ENCODE measurements at places on chromosomes 12 and 14.
A peak's percentile ranks its signal among the peaks of the same experiment; 100 is the strongest.

DNA sequence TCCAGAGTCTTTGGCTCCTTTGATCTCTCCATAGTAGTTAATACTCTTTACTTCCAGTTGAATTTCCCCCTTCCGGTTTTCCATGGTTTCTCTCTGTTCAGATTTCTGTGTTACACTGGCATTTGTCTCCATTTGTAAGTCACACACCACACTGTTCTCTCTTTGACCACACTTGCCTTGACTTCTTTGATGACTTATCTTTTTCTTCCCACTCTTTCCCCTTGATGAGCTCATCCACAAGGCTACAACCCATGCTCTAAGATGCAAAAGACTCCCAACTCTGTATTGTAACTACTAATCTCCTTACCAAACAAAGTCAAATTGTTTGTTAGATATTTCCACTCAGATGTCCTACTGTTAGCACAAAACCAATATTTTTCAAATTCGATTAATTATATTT, 242.7 kb upstream of the E2F7 start:
- no peaks in the 10 kb centered on the region for H3K4me1 ChIP-seq
- no peak overlapping the region for H3K27ac ChIP-seq
- H3K27me3 ChIP-seq = no peaks in the 10 kb centered on the region
- DNase-seq = no peak
- no peaks in the 10 kb centered on the region for H3K36me3 ChIP-seq

GRCh38 chr12:105279460-105280056, 43.6 kb upstream of the APPL2 start:
- no peaks in the 10 kb centered on the region for H3K36me3 ChIP-seq
- H3K27me3 ChIP-seq = no peaks in the 10 kb centered on the region
- peaks cover 18% of the 10 kb centered on the region for H3K4me1 ChIP-seq
- DNase-seq = peak; percentile 30
- no peak overlapping the region for H3K4me3 ChIP-seq

- no peak overlapping the region for H3K27ac ChIP-seq
- peaks cover 19% of the 10 kb centered on the region for H3K27me3 ChIP-seq
- H3K36me3 ChIP-seq = no peaks in the 10 kb centered on the region
- no peak for DNase-seq
Observed at GRCh38 chr14:100587763-100588411, 670 bp upstream of the BEGAIN start.

- no peaks in the 10 kb centered on the region for H3K36me3 ChIP-seq
- peak overlapping the region; percentile 85 for H3K4me3 ChIP-seq
- peak; percentile 87 for DNase-seq
- peak overlapping the region; percentile 95 for H3K27ac ChIP-seq
- H3K27me3 ChIP-seq = no peaks in the 10 kb centered on the region
- peaks cover 34% of the 10 kb centered on the region for H3K4me1 ChIP-seq
Observed at GRCh38 chr14:103056322-103057027, 874 bp downstream of the CDC42BPB start.

- H3K27me3 ChIP-seq = peaks cover 3% of the 10 kb centered on the region
- H3K36me3 ChIP-seq = no peaks in the 10 kb centered on the region
- no peaks in the 10 kb centered on the region for H3K4me1 ChIP-seq
- DNase-seq = no peak
- H3K4me3 ChIP-seq = no peak overlapping the region
Observed at GRCh38 chr12:105945880-105946279, 192.9 kb downstream of the NUAK1 start.

DNA sequence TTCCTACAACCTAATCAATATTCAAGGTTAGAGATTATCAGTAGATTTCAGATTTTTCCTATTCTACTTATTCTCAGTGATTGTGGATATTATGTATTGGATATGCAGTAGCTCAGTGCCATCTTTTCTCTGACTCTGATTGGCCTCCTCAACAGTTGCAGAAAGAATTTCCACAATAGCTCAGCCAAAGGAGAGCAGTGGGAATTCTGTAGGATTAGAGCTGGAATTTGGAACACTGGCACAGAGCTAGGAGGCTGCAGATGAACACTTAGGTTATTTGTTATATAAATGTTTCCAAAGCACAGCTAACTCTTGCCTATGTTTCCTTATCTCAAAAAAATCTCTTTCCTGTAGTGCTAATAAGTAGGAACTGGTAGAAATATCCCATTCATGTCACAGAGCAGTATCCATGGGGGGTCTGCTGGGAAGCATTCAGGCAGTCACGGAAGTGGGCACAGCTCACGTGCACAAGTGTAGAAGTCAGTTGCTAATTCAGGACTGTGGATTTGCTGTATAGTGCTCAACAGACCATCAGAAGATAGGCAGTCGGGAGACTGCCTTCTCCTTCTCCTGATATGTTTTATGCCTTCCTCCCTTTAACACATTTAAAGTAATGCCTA, 116.2 kb upstream of the TMEM260 start:
- H3K27me3 ChIP-seq = peaks cover 3% of the 10 kb centered on the region
- no peak for DNase-seq
- no peaks in the 10 kb centered on the region for H3K36me3 ChIP-seq
- H3K4me1 ChIP-seq = no peaks in the 10 kb centered on the region

DNA sequence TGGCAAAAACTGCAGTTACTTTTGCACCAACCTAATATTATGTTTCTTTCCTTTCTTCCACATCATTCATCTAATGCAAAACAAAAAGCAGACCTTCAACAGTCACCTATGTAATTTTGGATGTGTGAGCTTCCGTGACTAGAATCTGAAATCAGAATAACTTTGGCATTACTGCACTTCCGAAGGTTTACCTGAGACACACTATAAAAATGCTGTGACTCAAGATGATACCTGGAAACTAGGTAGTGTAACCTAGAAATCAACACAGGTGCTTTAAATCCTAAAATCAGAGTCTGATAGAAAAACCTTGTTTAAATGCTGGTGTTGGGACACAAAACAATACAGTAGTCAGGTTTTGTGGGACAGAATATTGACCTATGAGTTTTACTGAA, 2.2 kb downstream of the BTBD7 start:
- H3K27me3 ChIP-seq = no peaks in the 10 kb centered on the region
- no peak overlapping the region for H3K4me3 ChIP-seq
- no peaks in the 10 kb centered on the region for H3K36me3 ChIP-seq
- peaks cover 12% of the 10 kb centered on the region for H3K4me1 ChIP-seq
- no peak for DNase-seq

- no peaks in the 10 kb centered on the region for H3K4me1 ChIP-seq
- no peaks in the 10 kb centered on the region for H3K36me3 ChIP-seq
- no peak for DNase-seq
- no peak overlapping the region for H3K27ac ChIP-seq
Observed at GRCh38 chr12:119448611-119449131, 114.1 kb downstream of the CCDC60 start.
